ENCODE measurements at places on chromosomes 12 and 14.
A peak's percentile ranks its signal among the peaks of the same experiment; 100 is the strongest.

DNA sequence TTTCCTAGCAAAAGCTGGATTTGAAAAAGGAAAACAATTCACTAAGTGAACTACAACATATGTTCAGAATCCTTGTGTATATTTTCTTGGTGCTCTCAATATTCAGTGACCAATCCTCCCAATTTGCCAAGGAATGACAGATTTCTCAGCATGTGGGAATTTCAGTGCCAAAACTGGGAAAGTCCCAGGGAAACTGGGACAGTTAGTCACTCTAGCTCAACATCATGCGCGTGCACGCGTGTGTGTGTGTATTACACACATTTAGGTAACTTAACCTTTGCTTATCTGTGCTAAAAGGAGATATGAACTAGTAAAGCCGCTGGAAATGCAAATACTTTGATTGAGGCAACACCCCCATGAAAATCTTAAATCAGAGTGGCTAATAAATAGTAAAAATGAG is 26.1 kb upstream of the SLC6A13 start:
- DNase-seq = peak; percentile 96

GRCh38 chr14:29222671-29223268 is 456.2 kb downstream of the FOXG1 start:
- DNase-seq = peak; percentile 11

DNA sequence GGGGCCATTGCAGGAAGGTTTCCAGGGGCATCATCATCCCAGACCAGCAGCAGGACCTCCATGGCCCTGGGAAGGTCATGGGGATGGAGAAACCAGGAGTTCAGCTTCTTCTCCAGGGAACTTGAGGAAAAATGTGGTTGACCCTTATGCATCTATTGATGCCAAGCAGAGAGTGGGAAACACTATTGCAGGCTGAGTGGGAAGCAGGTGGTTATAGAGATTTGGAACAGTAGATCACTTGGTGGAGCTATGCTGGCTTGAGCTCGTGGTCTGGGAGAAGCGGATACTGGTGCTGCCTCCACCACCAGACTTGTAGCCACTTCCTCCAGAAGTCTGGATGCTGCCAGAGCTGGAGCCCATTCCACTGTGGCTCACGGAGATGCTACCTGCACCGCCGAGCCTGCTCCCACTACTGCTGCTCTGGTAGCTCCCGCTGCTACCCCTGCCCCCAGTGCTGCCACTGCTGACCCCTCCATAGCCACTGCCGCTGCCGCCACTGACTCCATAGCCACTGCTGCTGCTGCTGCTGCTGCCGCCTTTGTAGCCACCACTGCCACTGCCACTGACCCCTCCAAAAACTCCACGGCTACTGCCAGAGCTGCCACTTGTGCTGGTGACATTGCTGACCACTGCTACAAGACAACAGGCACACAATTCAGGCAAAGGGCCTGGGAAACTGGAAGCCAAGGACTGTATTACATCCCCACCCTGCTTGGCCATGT is 8.5 kb downstream of the KRT76 start:
- no peak for DNase-seq

- no peak for DNase-seq
These were observed 267.1 kb upstream of the PRKD1 start for GRCh38 chr14:30194741-30195148.

- no peak for DNase-seq
These were observed 188.8 kb downstream of the TTC7B start for GRCh38 chr14:90627478-90627877.

DNA sequence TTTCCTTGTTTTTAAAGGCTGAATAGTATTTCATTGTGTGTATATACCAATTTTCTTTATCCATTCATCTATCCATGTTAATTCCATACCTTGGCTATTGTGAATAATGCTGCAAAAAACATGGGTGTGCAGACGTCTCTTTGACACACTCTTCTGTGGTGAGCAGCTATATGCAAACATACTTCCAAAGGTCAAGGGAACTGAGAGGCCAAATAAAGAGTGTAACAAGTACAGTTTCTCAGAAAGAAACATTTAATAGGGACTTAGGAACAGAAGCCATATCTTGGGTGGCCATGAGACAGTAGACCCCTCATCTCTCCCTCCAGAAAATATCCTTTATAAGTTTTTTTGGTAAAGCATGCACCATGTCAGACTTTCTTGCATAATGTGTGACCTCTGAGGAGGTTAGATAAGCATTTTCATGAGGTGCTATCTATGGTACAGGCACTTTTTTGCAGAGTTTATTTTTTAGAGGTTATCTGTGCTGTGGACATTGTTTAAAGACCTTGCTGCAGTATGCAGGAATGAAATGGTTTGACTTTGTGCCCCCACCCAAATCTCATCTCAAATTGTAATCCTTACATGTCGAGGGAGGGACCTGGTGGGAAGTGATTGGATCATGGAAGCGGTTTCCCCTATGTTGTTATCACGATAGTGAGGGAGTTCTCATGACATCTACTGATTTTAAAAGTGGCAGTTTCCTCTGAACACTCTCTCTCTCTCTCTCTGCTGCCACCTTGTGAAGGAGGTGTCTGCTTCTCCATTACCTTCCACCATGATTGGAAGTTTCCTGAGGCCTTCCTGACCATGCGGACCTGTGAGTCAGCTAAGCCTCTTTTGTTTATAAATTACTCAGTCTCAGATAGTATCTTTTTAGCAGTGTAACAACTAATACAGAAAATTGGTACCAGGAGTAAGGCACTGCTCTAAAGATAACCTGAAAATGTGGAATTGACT is 1202.3 kb downstream of the GALC start:
- no peak for DNase-seq

DNA sequence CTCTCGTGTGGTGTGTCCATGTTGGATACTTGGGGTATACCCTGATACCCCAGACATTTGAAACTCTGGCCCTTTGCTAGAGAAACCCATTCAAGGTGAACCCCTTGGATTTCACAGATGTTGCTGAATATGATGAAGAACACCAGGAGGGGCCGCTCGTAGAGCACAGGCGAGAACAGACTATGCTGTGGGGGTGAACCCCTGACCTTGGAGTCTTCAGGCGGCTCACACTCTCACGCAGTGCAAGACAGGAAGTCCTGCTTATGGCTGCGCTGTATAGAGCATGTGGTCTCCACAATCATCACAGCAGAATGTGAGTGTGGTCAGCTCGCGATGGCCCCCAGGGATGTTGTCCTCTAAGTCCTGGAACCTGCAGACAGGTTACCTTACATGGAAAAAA is 60.4 kb downstream of the SLC15A4 start:
- DNase-seq = no peak

DNA sequence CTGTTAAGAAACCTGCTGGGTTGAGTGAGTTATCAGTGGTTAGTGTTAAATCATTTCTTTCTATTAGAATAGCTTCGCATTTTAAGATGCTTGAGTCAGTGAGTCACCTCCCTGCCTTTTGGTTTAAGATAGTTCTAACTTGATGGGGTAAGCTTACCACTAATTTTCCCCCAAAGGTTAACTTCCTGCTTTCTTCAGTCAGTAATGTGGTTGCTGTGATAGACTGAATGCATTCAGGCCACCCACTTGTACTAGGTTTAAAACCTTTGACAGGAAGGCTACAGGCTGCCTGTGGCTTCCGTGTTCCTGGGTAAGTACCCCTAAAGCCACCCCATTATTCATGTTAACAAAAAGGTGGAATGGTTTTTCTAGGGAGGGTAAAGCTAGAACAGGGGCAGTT is 25.3 kb downstream of the CLEC2A start:
- DNase-seq = no peak

DNA sequence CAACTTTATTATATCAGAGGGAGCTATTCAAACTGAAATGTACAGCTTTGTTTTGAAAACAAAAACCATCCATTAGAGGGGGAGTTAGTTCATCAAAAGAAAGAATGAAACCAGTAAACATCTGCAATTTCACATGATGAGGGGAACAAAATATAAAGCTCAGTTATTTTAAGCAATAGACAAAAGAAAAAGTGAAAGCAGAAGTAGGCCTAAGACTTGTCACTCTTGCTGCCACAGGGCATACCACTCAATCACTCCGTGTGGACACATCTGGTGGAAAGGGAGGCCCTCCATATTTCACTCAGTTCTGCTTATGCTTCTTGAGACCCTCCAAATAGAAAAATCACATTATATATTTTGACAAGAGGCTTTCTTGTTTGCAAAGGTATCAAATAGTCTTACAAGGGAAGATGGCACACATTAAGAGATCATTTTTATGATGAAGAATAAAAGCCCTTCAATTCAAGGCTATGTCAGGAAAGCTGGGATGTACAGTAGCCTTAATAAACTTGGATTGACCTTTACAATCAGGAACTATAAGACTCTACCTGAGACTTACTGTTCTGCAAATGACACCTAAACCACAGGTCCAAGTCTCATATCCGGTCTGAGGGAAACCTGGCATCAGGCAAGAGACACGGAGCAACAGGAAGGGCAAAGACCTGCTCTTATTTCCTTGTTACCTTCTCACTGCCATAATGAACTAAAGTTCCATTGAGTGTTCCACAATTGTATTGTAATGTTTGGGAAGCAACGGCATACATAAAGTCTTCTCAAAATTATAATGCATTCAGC is 222.5 kb upstream of the GRIP1 start:
- no peak for DNase-seq

DNA sequence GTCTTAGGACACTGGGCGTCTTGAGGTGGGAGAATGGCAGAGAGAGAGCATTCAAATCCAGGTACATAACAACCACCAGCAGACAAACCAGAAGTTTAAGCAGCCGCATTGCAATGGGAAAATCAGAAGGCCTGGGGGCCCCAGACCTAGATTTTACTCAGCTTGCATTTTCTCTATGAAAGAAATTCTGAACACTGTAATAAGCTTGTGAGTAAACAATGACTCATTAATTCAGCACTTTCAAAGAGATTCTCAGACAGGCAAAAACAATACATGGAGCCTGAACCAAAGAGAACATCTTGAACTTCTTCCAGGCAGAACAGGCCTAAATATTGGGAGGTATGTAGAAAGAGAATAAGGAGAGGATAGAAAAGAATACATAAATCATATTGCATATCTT is 69.8 kb upstream of the IFNG-AS1 start:
- no peak for DNase-seq

GRCh38 chr14:77903221-77903620 is 103.3 kb downstream of the ADCK1 start:
- DNase-seq = no peak

DNA sequence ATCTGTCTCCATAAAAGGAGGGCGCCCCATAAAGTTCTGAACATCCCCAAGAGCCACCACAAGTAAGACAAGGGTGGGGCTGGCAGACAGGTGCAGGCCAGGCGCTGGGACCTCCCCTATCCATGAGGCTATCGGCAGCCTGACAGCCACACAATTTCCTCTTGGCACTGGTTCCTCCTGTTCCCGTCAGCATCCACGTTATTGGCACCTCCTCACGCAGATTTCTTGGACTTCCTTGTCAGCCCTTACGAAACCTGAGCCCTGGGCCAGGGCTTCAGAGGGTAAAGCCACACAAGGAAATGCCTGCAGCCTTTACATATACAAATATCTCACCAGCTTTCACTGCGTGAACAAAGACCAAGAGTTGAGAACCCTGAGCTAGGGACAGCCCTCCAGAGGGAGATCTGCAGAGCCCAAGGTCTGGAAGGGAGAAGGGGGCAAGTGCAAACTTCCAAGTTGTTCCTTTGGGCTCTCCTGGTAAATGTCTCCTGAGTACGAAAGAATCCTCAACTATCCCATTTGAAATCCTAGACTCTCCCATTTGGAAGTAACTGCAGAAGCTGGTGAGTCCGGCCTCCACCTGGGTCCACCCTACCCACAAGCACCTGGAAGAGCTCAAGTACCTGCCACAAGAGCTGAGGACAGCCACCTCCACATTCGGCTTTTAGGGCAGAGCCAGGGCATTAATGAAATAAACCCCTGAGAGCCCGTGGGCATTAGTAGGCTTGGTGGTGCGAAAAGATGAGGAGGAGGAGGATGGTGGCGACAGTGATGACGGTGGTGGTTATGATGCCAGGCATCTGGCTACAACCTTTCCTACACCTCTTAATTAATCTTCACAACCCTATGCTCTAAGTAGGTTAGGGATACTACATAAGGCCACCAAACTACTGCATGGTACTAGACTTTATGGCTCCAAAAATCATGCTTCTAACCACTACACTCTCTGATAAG is 5.5 kb upstream of the TC2N start:
- no peak for DNase-seq

- DNase-seq = no peak
These were observed 51.6 kb downstream of the GPHB5 start for GRCh38 chr14:63267171-63267570.

DNA sequence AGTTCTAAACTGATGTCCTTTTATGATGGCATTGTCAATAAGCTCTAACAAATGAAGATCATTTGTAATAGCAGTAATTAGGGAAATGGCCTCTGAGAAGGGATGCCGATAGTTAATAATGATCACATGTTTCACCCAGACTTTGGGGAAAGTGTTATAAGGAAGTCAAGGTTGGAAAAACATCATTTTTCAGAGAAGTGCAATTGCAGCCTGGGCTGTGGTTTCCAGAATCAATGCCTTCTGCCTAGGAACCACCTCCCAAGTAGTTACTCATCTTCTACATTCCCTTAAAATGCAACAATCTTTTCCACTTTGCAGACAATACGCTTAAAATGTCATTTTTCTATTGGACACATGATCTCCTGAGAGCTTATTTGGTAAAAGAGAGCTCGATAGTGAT is 879 bp downstream of the EDDM3A start:
- no peak for DNase-seq

GRCh38 chr12:7981446-7981845 is 45.5 kb upstream of the SLC2A3 start:
- no peak for DNase-seq

DNA sequence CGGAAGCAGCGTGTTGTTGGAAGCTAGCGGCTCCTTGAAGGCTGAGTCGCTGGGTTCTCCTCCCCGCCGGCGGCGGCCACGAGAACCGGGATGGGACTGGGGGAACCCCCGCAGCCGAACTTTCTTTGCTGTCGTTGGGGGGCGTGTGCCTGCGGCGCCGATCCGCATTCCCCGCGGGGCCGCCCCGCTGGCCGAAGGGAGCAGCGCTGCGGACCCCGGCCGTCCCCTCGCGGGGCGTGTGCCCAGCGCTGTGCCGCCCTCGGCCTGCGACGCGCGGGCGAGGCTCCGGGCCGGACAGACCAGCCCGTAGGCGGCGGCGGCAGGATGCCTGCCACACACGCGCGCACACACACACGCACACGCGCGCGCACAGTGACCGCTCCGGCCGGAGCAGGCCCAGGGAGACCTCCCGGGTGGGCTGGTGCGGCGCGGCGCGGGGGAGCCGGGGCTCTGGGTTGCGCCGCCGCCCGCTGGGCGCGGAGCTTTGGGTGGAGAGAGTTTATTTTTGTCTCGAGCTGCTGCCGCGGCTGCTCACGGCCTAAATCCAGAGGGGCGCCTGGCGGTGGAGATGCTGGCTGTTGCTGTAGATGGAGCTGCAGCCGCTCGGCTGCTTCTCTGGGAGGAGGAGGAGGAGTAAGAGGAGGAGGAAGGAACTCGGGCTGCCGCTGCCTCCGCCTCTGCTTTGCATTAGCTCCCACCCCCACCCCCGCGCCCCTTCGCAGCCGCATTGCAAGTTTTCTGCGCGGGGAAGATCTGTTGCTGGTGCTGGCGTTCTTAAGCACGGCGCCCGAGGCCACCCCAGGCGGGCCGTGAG is at the start of gene SAMD4A:
Gene SAMD4A (plus strand): TSS at position 719 of the 814 bp plus-strand sequence. CDS start 789 bp downstream, outside the sequence.
- DNase-seq = peak; percentile 81

- no peak for DNase-seq
These were observed 344.2 kb downstream of the ATP23 start for GRCh38 chr12:58285551-58285950.

All from cerebellar cortex (tissue), 1 donor.